ENCODE measurements at places on chromosomes 7 and 10.

DNA sequence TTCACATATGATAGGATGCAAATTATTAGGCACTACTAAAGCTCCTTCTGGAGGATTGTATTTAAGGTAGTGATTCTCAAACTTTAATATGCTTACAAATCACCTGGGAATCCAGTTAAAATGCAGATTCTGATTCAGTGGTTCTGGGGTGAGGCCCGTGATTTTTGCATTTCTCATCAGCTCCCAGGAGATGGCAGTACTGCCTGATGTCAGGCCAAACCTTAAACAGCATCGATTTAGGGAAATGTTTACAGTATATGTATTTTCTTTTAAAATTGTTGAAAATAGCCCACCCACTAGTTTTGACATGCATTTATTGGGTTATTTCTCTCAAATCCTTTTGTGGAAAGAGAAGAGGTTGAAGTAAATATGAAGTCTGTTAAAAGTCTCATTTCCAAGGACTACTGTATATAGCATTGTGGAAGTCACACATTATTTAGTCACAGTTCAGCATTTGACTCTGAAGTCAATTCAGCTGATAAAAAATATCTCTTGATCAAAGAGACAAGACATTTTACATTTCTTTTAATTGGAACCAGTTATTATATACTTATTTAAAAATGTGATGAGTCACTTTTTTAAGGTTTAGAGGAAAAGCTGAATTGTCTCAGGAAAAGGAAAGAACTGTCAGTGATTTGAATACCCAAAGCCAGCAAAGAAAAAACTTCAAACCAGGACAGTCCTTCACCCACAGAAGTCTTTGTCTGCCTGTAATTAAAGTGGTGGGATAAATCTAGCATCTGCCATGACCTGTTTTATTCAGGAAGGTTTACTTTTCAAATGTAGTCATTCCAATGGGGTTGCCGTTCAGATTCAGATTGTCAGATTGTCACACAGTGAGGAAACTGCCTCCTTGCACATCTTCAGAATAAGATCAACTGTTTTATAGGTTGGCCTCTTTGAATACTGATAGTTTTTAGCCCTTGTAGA is 21.1 kb upstream of the HBP1 start:
- no peak for DNase-seq

DNA sequence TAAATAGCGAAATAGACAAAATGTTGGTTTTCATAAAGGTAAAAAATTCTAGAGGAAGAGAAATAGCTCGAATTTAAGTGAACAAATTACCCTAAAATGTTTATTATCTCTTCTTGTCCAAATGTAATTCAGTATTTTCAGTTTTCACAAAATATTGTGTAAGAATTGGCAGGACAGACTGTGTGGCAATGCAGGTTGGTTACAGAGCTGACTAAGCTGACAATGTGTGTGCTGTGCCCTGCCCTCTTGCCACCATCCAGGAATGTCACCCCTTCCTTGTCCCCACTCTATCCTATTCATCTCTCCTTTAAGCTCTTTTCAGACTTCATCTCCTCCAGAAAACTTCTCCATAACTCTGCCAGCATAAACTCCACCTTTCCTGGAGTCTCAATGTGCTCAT is 46.1 kb downstream of the COL28A1 start:
- DNase-seq: no peak

- DNase-seq: no peak
Measured at GRCh38 chr10:76922666-76923065, 714.9 kb downstream of the KCNMA1 start.

DNA sequence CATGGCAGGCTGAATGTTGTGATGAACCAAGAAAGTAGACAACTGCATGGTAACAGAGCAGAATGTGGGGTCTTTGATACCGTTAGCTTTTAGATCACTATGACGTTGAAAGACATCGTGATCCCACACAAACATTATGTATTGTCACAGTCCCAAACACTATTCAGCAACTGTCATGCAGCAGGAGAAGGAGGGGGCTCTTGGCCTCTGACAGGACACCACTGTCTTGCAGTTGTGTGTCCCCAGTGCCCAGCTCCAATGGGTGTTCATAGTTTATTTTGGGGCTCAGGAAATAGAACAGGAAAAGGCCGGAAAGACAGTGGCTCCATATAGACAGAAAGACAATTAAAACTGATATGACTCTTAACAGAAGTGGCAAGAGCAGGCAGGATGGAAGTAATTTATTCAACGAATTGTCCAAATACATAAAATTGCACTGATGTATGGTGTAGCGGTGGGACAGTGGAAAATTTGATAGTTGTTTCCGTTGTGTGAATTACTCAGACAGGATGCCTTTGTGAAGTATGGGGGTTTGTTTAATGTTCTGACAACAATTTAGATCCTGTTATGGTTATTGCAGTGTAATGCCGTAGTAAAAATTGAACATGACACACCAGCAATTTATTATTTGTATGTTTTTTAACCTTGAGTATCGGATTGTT is 292.0 kb downstream of the LRMDA start:
- no peak for DNase-seq

DNA sequence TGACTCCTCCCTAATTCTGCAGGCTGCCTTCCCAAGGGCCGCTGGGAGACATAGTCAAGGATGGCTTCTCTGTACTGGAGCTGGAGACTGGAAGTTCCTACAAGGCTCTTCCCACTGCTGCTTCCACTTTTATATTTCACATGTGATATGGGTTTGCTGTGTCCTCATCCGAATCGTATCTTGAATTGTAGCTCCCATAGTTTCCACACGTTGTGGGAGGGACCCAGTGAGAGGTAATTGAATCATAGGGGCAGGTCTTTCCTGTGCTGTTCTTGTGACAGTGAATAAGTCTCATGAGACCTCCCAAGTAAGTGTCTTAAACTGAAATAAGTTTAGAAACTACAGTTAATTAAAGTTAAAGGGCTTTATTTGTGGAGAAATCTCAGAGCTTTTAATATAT is 47.0 kb upstream of the BICC1 start:
- DNase-seq: no peak

DNA sequence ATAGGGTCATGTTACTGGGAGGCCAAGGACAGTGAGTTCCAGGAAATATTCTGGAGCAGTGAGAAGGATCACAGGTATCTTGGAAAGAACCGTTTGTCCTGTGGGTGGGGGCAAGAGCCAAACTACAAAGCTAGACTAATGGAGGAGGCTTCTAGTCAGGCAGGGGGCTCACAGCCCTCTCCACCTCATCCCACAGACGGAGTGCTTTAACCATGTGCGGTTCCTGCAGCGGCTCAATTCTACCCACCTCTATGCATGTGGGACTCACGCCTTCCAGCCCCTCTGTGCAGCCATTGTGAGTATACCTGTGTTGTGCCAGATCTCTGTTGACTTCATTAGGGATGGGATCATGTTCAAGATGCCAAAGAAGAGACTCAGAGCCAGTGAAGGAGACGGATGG is 8.1 kb downstream of the SEMA4G start:
- no peak for DNase-seq

- no peak for DNase-seq
Measured at GRCh38 chr10:11191190-11191589, 173.5 kb downstream of the CELF2 start.

- DNase-seq: no peak
Measured at GRCh38 chr10:36488579-36488978, 636.8 kb upstream of the ANKRD30A start.

DNA sequence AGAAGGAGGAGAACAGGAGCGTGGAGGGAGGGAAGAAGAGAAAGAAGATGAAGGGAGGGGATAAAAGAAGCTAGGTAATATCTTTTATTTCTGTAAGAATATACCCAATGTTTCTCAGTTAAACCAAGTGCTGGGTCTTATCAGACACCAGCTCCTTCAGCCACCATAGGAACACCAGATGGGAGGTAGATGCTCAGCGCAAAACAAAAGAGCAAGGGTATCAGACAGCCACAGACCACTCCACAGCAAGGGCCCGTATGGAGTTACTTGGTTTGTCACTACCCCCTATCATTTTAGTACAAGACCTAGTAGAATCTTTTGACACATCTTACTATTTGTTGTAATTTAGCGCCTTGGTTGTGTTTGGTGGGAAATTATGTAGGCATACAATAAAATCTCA is 65.9 kb upstream of the FAM133B start:
- DNase-seq: no peak

DNA sequence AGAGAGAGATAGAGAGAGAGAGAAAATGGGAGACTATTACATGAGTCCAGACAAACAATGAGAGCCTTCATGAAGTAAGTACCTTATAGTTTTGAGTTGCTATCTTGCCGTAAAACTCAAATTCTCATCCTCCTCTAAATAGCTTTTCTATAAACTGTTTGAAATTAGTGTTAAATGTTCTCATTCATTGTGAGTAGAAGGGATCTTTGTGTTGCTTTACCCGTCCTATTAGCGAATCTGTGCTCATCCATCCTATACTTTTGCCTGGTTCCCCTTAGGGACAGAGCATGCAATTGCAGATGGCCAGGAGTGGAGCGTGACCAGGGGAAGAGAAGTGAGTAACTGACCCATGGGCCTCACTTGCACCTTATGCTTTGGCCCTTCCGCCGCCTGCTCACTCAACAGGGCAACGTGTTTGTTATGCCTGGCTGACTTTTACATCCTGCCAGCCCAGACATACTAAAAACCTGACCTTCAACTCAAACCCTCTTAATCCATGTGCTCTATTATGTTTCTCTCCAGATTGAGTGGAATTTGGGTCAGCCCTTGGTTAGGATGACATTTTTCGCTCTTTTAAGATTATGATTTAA is 244.2 kb upstream of the YAE1 start:
- DNase-seq: no peak

DNA sequence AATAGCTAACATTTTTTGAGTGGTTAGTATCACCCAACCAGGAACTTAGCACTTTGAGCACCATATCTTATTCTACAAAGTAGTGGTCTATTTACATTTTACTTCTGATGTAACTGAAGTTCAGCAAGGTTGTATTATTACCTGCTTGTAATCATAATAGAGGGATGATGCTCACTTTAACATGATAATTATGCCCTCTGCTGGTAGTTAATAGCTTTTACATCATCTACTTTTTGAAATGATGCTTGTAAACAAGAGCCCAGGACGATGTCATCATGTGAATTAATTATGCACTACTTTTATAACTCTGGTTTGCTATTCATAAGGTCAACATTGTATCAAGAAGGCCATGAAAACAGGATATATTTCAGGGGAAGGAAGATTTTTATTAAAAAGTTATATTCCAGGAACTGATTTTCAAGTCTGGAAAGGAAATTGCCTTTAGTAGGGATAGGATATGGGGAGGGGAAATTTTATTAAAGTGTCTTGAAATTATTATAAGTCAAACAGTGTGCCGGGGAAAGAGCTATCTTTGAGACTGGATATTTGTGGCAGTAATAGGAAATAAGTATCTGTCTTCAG is 80.3 kb upstream of the SCIN start:
- DNase-seq: no peak

DNA sequence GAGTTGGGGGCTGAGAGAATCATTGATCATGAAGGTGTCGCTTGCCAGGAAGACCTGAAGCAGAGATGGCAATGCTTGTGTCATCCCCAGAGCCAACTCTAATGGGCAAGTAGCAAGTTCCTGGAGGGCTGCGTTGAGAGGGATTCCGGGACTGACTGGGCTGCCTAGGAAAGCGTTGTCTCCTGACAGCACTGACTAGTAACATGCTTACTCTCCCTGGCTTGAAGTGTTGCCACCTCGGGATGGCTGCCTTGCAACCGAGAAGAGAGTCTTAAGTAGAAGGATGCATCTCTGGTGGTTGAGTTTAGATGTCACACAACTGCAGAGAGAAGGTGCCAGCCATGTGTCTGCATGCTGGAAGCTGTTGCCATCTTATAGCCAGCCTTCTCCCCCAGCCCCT is 453.4 kb downstream of the PLXNA4 start:
- DNase-seq: no peak

DNA sequence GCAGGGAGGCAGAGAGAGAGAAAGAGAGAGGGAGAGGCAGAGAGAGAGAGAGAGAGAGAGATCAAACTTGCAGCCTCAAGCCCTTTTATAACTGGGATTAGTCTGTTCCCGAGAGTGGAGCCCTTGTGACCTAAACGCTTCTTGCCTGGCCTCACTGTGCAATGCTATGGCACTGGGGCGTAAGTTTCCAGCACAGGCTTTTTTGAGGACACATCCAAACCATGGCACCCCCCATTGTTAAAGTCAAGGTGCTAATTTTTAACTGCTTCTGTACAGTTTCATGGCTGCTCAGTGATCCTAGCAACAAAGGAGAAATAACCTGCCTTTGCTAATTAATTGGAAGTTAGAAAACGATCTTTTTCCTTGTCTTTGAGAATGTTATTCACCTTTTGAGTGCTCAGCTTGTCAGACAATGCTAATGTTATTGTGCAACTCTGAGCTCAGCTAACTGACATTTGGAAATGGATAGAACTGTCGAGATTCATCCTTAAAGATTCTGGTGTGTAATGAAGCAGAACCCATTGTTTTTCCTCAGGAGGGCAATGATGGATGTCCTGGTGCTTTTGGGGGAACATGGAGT is 268.4 kb downstream of the GLRX3 start:
- no peak for DNase-seq

DNA sequence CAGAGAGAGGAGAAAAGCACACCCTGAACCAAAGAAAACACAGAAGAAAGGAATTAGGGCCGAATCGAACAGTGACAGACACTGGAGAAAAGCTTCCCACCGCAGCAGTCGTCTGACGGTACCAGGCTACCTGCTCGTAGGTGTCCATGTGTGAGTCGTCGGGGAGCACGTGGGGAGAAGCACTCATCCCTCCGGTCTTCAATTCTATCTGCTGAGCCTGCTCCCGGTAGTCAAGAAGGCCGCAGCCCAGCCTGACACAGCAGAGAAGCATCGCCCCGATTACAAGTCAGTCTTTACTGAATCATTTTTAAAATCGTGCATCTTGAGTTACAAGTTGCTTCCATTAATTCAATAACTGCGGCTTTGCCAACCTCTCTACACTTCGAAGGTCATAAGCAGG is 24.5 kb downstream of the PITRM1 start:
- DNase-seq: no peak

GRCh38 chr10:65194126-65194525 is 1672.9 kb downstream of the REEP3 start:
- no peak for DNase-seq

DNA sequence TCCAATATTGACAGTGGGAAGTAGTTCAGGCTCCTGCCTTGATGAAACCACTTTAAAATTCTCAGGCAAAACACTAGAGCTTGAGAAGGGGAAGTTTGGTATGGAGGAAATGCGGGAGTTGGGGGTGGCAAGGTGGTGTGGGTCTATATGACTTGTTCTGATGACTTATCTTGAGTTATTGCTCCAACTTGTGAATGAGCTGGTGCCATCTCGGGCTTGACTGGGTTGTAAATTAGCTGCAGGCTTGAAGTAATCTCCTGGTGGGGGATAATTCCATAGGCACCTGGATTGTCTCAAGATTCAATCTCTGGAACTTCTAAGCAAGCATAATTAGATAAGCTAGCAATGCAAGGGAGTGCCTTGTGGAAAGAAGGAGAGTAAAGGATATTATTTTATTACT is 29.0 kb downstream of the MRPL32 start:
- DNase-seq: no peak
